ENCODE measurements at places on chromosomes 4 and X.

- no peak for DNase-seq
These were observed 41.0 kb upstream of the UCP1 start for GRCh38 chr4:140609548-140610425.

GRCh38 chrX:41119803-41120202, 34.6 kb downstream of the USP9X start:
- DNase-seq: no peak

DNA sequence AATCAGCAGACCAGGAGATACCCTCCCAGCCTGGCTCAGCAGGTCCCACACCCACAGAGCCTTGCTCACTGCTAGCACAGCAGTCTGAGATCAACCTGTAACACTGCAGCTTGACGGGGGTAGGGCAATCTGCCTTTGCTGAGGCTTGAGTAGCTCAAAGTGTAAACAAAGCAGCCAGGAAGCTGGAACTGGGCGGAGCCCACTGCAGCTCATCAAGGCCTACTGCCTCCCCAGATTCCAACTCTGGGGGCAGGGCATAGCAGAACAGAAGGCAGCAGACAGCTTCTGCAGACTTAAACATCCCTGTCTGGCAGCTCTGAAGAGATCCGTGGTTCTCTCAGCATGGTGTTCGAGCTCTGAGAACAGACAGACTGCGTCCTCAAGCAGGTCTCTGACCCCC, 15.1 kb upstream of the GABRA2 start:
- no peak for DNase-seq

GRCh38 chr4:138927072-138927471, 88.5 kb upstream of the NOCT start:
- no peak for DNase-seq

- DNase-seq: no peak
These were observed 136.2 kb downstream of the CPXCR1 start for GRCh38 chrX:88883200-88883599.

GRCh38 chr4:47010347-47010911, 17.0 kb upstream of the GABRA4 start:
- no peak for DNase-seq

GRCh38 chrX:43815209-43815608, 67.0 kb downstream of the MAOB start:
- no peak for DNase-seq

GRCh38 chr4:165788686-165789463, 84.2 kb upstream of the TLL1 start:
- no peak for DNase-seq

GRCh38 chr4:11343536-11343935, 85.2 kb downstream of the HS3ST1 start:
- DNase-seq: no peak

GRCh38 chr4:16292585-16292984, 66.3 kb upstream of the TAPT1 start:
- DNase-seq: no peak

DNA sequence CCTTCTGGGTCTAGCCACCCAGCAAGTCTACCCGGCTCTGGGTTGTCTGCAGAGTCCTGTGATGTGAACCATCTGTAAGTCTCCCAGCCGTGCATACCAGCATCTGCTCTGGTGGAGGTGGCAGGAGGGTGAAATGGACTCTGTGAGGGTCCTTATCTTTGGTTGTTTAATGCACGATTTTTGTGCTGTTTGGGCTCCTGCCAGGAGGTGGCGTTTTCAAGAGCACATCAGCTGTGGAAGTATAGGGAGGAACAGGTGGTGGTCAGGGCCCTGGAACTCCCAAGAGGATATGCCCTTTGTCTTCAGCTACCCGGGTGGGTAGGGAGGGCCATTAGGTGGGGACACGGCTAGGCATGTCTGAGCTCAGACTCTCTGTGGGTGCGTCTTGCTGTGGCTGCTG, 66.5 kb upstream of the ZFP42 start:
- no peak for DNase-seq

GRCh38 chrX:68827848-68828624, 785 bp upstream of the EFNB1 start:
- DNase-seq: peak; percentile 80

DNA sequence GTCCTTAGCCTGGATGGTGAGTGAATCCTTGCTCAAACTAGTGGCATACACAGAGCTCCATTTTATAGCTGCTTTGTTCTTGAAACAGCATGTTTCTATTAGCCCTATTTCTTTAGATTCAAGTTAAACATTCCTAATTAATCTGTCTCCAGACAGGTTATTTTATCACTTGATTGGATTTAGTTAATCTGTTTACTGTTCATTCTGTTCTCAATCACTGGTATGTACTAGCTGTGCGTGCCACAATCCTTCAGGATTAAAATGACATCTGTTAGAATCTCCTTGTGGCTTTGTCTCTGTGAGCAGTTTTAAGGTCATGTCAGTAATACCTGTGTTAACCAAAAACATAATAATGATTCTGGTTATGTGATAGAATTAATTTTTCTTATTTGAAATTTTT, 36.5 kb downstream of the PTPN13 start:
- DNase-seq: no peak

GRCh38 chr4:15410750-15411149, 17.1 kb upstream of the C1QTNF7 start:
- no peak for DNase-seq

DNA sequence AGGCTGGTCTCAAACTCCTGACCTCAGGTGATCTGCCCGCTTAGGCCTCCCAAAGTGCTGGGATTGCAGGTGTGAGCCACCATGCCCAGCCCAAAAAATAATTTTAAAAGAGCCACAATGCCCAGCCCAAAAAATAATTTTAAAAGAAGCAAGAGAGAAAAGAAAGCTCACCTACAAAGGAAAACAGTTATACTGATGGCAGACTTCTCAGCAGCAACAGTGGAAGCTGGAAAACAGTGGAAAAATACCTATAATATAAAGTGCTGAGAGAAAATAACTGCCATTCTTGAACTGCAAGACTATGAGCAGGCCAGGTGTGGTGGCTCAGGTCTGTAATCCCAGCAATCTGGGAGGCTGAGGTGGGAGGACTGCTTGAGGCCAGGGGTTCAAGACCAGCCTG, 13.3 kb upstream of the HMGB2 start:
- no peak for DNase-seq

- no peak for DNase-seq
These were observed 595 bp upstream of the NAP1L2 start for GRCh38 chrX:73215246-73215645.

- no peak for DNase-seq
These were observed 19.5 kb upstream of the SYTL5 start for GRCh38 chrX:37986893-37987292.
